ENCODE measurements at places on chromosomes 7 and 10.

DNA sequence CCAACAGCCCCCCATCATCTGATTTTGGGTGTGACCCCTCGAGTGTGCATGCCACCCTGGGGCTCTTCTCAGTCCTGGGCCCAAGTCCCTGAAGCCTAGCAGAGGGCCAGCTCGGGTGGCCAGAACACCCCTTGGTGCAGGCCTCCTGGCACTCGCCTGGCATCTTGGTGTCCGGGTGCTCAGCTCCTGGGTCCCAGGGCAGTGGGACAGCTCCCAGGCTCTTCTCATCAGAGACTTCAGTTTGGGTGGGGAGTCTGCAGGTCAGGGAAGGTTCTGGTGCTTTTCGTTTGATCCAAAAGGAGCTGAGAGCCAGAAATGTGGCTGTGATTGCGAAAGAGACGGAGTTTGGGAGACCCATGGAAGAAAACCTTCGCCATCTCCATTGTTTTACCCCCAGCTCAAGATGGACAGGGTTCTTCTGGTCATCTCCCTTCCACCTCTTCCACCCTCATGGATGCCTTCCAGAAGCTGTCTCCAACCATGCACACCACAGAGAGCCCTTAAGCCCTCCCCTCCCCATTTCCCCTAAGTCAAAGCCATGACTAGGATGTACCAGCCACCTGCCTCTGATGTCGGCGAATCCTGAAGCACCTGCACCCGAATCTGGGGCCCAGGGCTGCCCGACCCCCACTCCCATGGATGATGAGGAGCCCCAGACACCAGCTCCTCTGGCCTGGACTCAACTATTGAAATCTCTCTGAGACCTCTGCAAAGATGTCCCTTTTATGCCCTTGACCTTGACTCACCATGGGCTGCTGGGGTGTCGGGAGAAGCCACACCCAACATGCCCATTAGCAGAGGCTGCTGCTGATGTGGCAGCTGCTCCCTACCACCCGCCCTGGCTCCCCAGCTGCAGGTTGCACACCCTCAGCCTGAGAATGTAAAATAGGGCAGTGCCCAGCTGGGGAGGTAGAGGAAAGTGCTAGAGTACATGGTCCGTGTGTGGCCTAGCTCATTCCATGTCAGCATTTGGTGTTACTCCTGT lies 55.3 kb downstream of the ADCYAP1R1 start:
- no peak for DNase-seq

DNA sequence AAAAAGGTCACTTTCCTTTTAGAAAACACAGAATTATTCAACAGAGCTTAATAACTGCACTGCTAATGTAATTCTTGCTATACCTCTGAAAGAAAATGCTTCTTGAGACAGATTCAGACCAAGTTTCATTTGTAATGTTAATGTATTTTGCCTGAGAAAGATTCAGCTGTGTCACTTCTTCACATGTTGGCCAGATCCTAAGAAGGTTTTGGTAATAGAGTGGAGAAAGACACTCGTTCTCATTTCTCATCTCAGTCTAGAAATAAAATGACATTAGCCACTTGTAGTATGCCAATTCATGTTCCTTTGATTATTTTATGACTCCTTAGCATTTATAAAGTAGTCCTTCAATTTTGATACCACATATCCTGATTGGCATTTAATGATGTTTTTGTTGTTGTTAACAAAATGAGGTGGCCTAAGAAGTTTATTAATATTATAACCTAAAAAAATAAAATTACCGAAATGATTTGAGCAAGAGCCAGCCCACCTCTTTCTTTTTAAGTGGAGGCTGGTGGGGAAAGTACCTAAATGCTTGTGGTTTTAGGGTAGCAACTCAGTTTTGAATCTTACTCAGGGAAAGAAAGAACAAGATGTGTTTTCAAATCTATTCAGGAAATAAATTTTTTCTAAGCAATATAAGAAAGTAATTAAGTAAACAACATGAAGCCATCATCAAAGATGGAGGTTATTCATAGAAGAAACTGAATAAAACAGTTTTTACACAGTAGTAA lies 16.4 kb upstream of the ELAPOR2 start:
- no peak for DNase-seq

DNA sequence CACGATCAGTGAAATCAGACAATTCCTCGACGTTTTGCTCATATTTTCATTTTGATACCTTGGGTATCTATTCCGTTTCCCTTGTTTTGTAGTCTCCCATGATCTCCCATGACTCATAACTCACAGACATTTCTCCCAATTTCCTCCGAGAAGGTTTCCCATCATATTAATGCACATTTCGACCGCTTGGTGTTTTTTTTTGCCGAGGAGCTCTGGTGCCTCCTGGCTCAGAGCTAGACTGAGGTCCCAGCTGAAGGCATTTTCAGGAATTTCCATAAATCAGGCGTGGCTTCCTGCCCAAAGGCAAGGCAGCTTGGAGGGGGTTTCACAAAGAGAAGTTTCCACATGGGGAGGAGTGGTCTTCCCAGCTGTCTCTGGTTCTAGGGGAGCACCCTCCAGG lies 148.2 kb upstream of the TNS3 start:
- DNase-seq = no peak

- DNase-seq = no peak
Observed at GRCh38 chr10:60778971-60779796, 906 bp downstream of the CDK1 start.

- peak; percentile 17 for DNase-seq
Observed at GRCh38 chr7:4738711-4739527, 36.5 kb upstream of the AP5Z1 start.

DNA sequence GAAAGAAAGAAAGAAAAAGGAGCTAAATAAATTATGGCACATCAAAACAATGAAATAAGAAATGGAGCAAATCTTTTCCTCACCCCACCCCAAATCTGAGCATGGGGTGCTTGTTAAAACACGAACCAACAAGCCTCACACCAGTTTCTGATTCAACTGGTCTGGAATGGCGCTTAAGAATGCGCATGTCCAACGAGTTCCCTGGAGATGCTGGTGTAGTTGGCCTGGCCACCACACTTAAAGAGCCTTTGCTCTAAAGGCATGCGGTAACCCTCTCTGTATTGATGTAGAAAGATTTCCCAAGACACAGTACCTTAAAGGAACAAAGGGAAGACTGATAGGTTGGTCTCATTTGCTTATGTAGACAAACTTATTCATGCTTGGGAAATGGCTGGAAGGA lies 49.1 kb upstream of the STEAP1B start:
- DNase-seq = no peak

- DNase-seq = no peak
Observed at GRCh38 chr7:150564006-150564405, 3.2 kb upstream of the GIMAP4 start.

DNA sequence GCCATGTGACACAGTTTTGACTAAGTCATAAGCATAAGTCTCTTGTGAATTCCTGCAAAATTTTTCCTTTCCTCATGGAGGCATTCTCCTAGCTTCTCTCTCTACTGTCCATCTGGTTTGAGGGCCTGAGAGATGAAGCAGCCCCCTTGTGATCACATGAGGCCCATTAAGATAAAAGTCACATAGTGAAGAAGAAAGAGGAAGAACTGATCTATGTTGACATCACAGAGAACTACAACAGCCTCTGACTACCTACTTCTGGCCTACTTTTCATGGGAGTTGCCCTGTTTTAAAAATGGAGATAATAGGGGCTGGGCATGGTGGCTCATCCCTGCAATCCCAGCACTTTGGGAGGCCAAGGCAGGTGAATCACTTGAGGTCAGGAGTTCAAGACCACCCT lies 50.4 kb downstream of the TFEC start:
- no peak for DNase-seq

DNA sequence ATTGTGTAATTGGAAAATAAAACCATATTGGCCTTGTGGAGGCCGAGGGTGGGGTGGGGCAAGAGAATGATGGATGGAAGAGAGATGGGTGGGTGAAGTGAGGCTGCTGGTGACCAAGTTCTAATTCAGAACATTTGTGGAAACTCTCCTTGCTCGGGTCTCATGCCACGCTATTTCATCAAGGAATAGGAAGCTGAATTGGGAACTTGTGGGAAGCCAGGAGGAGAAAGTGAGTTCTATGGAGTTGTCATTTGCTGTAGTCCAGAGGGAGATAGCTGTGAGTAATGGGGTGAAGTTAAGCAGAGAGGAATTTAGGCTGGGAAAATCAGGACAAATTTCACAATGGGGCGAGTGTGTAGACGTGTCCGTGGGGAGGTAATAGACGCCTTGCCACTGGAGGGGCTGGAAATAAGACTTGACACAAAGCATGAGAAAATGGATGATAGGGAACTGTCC lies 339.2 kb downstream of the LRMDA start:
- DNase-seq = no peak

- no peak for DNase-seq
Observed at GRCh38 chr10:103077491-103078308, 115.4 kb downstream of the NT5C2 start.

DNA sequence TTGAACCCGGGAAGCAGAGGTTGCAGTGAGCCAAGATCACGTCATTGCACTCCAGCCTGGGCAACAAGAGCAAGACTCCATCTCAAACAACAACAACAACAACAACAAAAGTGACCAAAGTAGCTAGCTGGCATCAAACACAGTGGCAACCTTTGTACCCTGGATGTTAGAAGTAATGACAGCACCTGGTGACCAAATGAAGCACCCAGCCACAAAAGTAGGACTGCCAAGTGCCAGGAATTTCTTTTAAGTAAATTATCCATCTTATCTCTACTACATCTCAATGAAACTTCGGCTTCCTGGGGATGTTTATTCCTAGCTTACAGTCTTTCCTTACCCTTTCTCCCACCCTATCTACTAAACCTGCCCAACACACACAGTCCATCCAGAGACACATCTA lies 18.8 kb downstream of the SRPK2 start:
- no peak for DNase-seq

- DNase-seq = no peak
Observed at GRCh38 chr10:55404094-55404493, 603.1 kb upstream of the PCDH15 start.

GRCh38 chr10:100489396-100489795 lies 26.6 kb downstream of the WNT8B start:
- no peak for DNase-seq

- DNase-seq = no peak
Observed at GRCh38 chr7:134450294-134451000, 8.5 kb downstream of the AKR1B1 start.

- DNase-seq = no peak
Observed at GRCh38 chr7:27518561-27519350, 143.9 kb downstream of the HIBADH start.
